ENCODE measurements at places on chromosomes 4 and X.

DNA sequence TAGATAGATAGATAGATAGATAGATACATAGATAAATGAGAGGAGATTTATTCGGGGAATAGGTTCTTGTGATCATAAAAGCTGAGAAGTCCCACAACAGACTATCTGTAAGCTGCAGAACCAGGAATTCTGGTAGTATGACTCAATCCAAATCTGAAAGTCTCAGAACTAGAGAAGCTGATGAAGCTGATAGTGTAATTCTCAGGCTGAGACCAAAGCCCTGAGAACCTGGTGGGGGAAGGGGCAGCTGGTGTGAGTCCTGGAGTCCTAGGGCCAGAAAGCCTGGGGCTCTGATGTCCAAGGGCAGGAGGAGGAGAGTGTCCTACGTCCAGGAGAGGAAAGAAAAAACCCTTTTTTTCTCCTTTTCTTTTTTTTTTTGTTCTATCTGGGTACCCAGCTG, 8.0 kb upstream of the BANK1 start:
- DNase-seq: no peak

GRCh38 chrX:70244881-70245280, 10.4 kb downstream of the AWAT1 start:
- DNase-seq: no peak

GRCh38 chrX:46912603-46913491, 626 bp downstream of the JADE3 start:
- DNase-seq: no peak

- no peak for DNase-seq
Observed at GRCh38 chr4:29571322-29571721, 1148.8 kb upstream of the PCDH7 start.

DNA sequence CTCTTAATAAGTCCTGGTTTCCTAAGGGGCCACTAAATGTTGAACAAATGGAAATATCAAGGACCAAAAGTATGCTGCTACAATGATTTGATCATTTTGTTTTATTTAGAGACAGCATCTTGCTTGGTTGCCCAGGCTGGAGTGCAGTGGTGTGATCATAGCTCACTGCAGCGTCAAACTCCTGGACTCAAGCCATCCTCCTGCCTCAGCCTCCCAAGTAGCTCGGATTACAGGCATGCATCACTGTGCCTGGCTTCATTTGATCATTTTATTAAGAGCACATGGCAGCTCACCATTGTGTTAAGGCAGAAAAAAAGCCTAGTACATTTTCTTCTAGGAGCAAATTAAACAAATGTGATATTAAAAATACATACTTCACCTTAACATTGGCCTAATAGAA, 52.7 kb downstream of the DCLK2 start:
- DNase-seq: no peak

- no peak for DNase-seq
Observed at GRCh38 chrX:13845721-13846378, 29.0 kb upstream of the GPM6B start.

- no peak for DNase-seq
Observed at GRCh38 chr4:121582296-121582695, 114.5 kb downstream of the ANXA5 start.

GRCh38 chrX:12894074-12895030, 12.1 kb upstream of the TLR8 start:
- DNase-seq: peak; percentile 30

GRCh38 chr4:53012738-53013137, 150.6 kb downstream of the RASL11B start:
- peak; percentile 9 for DNase-seq
